ENCODE measurements at places on chromosomes 3 and 15. TPM values are rescaled to one million over a fixed set of nuclear protein-coding genes. Genes with fewer than 3 reads are reported as not detected.

GRCh38 chr15:69854001-69854400, 243.7 kb downstream of the TLE3 start:
- no peak for DNase-seq

- no peak for DNase-seq
These were observed 84.5 kb upstream of the C3orf80 start for GRCh38 chr3:160140756-160141155.

- no peak for DNase-seq
These were observed 50.2 kb upstream of the THBS1 start for GRCh38 chr15:39530480-39531342.

DNA sequence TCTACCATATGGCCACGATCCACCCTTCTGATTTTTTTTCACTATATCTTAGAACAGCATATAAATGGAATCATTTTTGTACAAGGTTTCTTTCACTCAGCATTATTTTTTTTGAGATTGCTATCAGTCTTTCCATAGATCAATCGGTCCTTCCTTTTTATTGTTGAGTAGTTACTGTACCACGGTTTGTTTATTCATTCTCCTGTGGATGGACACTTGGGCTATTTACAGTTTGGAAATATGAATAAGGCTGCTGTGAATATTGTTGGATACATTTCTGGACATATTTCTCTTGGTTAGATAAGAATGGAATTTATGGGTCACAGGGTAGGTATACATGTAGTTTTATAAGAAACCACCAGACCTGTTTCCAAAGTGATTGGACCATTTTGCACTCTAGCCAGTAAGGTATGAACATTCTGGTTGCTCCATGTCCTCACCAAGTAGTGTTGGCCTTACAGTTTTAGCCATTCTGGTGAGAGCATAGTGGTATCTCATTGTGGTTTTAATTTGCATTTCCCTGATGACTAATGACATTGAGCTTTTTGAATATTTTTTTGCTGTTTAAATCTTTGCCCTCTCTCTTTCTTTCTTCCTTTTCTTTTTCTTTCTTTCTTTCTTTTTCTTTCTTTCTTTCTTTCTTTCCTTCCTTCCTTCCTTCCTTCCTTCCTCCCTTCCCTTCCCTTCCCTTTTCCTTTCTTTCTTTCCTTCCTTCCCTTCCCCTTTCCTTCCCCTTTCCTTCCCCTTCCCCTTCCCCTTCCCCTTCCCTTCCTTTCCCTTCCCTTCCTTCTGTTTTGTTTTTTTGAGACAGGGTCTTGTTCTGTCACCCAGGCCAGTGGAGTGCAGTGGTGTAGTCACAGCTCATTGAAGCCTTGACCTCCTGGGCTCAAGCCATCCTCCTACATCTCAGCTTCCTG, 49.2 kb downstream of the LRRK1 start:
- no peak for DNase-seq

GRCh38 chr3:140134231-140134965, 199.4 kb downstream of the CLSTN2 start:
- no peak for DNase-seq

GRCh38 chr3:191813245-191813644, 352.3 kb downstream of the PYDC2 start:
- DNase-seq, result no peak

DNA sequence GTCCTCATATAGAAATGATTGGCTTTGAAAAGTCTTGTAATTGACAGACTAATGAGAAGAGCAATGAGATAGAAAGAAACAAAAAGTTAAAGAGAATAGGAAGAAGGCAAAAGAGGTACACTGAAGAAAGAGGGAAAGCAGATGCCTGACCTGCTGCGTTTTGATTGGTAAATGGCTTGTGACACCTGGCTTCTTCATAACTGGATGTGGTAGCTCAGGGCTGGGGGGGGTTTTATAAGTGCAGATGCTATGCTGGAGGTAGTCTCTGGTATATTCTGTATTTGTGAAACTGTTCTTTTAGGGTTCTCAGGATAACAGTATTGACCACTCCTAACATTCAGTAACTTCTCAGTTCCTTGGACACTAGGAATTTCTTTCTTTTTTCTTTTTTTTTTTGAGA, 1.4 kb downstream of the STARD9 start:
- no peak for DNase-seq

- no peak for DNase-seq
These were observed 74.7 kb downstream of the SPATA16 start for GRCh38 chr3:173066044-173067004.

DNA sequence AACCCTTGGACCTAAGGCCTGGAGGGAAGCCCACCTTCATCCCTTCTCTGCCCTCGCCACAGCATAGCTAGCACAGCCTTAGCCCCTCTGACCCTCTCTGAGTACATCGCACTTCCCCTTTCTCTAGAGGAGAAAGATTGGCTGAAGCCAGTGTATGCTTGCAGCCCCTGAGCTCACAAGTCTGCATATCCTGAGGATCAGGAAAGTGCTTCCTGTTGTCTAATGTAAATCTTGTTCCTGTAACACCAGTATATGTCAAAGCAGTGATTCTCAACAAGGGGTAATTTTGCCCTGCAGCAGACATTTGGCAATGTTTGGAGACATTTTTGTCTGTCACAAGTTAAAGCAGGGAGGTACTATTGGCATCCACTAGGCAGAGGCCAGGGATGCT, 2.2 kb upstream of the PRKCD start:
- no peak for DNase-seq

GRCh38 chr3:61340931-61341461, 89.7 kb upstream of the FHIT start:
- DNase-seq, result no peak

GRCh38 chr3:61876797-61877196, 315.4 kb downstream of the PTPRG start:
- no peak for DNase-seq

DNA sequence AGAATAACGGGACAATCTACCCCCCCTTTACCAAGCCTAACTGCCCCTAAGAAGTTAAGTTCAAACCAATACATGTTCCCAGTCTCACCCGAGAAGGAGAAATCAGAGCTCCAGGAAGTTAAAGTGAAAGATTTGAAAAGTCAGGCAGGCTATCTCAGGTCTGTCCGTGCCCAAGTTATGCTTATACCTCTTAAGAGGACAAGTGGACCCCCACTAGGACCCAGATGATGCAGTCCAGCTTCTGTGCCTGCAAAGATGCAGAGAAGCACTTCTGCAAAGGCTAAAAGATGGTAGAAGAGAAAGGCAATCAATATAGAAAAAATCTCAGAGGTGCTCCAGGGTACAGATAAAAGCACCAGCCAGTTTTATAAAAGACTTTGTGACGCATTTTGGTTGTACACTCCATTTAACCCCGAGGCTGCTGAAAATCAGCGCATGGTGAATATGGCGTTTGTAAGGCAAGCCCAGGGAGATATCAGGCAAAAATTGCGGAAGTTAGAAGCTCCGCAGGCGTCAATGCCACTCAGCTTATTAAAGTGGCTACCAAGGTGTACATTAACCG, 9.8 kb upstream of the SLC9C1 start:
- no peak for DNase-seq

DNA sequence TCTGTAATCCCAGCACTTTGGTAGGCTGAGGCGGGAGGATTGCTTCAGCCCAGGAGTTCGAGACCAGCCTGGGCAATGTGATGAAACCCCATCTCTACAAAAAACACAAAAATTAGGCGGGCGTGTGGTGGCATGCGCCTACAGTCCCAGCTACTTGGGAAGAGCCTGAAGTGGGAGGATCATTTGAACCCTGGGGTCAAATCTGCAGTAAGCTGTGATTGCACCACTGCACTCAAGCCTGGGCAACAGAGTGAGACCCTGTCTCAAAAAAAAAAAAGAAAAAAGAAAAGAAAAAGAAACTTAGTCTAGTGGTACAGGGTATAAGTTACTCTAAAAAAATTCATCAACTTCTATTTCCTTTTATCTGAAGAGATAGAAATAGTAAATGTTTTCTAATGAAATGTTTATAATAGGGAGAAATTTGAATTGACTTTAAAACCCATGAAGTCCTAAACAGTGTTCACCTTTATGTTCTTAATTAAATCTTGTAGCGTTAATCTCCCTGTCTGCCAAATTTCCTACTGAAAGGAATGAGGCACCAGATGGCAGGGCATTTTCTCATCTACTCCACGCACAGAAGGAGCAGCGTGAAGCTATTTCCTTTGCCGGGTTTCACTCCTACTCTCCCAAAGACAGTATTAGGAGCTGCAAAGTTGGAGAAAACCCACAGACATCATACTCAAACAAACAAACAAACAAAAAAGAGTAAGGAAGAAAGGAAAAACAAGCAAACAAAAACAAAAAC, 1.9 kb downstream of the PCLAF start:
- DNase-seq, result no peak

- no peak for DNase-seq
These were observed 79.2 kb upstream of the COL8A1 start for GRCh38 chr3:99559196-99559595.

- DNase-seq, result no peak
These were observed 42.9 kb downstream of the ISG20 start for GRCh38 chr15:88681610-88682221.

DNA sequence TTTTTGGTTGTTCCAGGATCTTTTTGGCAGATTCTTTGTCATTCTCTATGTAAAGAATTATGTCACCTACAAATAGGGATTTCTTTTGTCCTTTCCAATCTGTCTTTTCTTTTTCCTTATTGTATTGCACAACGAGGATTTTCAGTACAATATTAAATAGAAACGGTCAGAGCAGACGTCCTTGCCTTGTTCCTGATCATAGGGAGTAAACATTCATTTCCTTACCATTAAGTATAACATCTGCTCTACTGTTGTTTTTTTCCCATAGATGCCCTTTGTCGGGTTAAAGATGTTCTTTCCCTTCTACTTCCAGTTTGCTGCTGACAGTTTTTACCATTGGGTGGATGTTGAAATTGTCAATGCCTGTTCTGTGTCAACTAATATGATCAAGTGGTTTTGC, 528.4 kb downstream of the OCA2 start:
- no peak for DNase-seq

Gene SNX22
- 0.17 TPM for total RNA-seq

Gene EPHA3
- 1.5 TPM for total RNA-seq

Gene SHF
- total RNA-seq, result 4.0 TPM

Gene FOXL2
- 0.39 TPM for total RNA-seq

Gene SERINC4
- total RNA-seq, result 0.30 TPM

Measured in psoas muscle (tissue), 8 donors.